ENCODE measurements at places on chromosomes 7 and 10. TPM values are rescaled to one million over a fixed set of nuclear protein-coding genes. Genes with fewer than 3 reads are reported as not detected.

Gene LAMB1
- total RNA-seq, result 224 TPM

Gene MKX
- 1.3 TPM for total RNA-seq

Gene LCOR
- total RNA-seq, result 44.7 TPM

Gene CCL24
- not detected for total RNA-seq

Gene TLX1
- total RNA-seq, result not detected

Gene SPRN
- not detected for total RNA-seq

Gene ARHGEF35
- 27.1 TPM for total RNA-seq

Gene GRID1
- not detected for total RNA-seq

Gene PRPS1L1
- total RNA-seq, result not detected

All from nasal cavity respiratory epithelium epithelial cell of viscerocranial mucosa (primary cell).